ENCODE measurements at places on chromosomes 1 and 21.

DNA sequence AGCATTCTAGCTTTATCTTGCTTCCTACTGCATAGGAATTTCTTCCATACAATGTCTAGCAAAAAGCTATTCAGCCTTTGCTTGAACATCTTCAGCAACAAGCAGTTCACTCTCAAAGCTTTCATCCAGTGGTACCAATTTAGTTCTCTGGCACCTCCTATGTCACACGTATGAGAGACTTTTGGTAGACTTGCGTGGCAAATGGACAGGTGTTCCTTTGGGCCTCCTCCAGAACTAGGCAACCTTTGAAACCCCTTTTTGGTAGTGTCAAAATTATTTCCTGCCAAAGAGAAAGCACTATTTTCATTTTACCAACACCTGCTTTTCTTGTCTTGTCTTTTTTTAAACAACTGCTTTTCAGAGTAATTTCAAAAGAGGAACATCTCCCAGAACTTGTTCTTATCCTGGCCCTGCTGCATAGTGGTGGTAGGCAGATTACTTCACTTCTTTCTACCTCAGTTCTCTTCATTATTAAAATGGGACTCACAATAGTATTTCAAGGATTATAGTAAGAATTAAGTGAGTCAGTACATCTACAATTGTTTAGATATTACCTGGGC lies 122.4 kb downstream of the MAST2 start:
- no peak for DNase-seq

GRCh38 chr1:6603915-6604558 lies 1.4 kb upstream of the KLHL21 start:
- peak; percentile 72 for DNase-seq

DNA sequence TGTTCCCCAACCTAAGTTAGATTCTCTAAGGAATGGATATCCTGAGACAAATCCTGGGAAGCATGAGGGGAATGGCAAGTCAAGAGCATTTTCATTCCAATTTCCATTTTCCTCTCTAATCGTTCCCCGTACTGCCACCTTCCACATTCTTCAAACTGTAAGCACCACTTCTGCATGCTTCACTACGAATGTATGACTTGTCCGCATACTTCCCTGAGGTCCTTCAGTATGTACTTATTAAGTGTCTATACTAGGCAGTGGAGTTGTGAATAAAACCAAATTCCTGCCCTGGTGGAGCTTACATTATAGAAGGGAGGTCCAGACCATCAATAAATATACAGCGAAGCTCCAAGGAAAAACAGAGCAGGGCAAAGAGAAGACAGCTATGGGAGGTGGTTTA lies 154.8 kb downstream of the GREM2 start:
- DNase-seq = no peak

DNA sequence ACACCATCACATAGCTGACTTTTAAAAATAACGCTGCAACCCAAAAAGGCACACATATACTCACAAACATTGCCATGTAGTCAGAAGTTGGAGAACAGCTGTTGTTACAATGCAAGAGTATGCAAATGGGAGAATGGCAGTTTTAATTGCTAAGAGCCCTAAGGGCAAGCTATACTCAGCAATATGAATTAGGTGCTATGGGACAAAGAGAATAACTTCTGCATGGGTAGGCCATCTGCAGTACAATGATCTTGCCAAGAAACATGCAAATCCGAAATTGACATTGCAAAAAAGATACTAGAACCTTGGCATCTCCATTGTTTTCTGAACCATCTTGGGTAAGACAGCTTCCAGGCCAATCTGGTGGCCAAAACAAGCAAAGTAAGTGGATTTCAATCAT lies 697.8 kb downstream of the LRRIQ3 start:
- no peak for DNase-seq

DNA sequence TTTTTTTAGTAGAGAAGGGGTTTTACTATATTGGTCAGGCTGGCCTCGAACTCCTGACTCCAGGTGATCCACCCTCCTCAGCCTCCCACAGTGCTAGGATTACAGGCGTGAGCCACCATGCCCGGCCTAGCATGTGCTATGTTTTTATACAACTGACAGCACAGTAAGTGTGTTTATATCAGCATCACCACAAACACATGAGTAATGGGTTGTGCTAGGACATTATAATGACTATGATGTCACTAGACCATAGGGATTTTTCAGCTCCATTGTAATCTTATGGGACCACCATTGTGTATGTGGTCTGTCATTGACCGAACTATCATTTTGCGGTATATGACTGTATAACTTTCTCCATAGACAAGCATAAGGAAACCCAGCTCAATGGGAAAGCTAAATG lies 6.3 kb downstream of the LEFTY2 start:
- DNase-seq = no peak

- no peak for DNase-seq
Measured at GRCh38 chr1:208944981-208945451, 638.5 kb upstream of the CAMK1G start.

DNA sequence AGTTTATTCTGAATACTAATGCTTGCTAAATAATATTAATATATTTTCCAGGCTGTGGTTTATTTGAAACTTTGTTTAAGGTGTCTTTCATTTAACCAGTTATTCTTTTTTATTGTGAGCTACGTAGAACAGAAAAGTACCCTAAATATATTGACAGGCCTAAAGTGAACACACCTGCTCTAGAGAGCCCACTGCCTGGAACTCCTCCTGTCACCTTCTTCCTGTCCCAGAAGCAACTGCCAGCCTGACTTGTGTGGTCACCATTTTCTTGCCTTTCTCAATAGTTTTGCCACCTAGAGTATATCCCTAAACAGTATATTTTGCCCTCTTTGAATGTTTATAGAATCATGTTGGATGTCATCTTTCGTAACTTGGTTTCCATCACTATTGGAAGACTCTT lies 48.5 kb downstream of the SCCPDH start:
- DNase-seq = no peak

DNA sequence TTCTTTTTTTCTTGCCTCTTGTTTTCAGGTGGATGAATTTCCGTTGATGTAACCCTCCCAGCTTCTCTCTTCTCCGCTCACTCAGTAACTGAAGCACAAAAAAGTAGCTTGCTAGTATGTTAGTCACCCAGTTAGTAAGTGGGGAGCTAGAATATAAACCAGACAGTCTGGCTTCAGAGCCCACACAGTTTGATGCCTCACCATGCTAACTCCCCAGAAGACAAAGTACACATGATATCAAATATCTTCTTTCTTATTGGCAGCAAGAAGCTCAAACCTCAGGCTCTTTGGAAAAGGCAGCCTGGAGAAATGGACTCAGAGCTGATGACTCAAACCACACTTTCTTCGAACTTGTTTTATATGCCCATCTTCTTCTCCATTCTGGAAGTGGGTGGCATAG lies 187.5 kb upstream of the PLXNA2 start:
- DNase-seq = no peak
